ENCODE measurements at places on chromosomes 11 and 22.
A peak's percentile ranks its signal among the peaks of the same experiment; 100 is the strongest.

DNA sequence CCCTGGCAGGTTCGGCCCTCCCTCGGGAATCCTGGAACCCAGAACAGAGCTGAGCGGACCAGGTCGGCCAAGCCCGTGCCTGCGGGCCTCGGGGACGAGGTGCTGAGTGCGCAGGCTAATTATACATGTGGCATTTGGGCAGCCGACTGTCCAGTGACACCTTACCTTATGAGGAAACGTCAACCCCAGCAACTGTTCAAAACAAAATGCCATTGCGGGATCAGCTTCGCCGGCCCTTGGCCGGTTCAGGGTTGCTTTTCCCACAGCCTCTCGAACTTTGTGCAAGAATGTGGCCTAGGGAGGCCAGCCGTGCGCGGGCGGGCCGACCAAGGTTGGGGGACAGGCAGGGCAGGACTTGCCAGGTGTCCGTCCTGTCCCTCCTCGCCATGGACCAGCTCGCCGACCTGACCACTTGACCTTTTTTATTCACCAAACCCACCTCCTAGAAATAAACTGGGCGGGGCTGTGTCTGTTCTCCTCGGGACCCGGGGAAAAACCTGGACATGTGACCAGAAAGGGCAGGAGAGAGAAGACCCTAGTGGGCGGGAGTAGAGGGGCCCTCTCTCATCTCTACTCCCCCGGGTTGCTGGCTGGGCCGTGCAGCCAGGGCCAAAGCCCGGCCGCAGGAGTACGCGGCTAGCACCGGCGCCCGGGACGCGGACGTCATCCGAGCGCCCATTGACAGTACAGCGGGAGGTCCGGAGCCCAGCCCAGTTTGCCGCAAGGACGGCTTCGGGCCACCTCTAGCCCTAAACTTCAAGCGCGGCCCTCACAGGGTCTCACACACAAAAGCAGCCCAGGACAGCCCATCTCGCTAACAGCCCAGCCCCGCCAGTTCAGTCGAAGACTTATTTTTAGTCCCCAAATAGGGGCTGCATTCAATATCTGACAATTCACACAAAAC lies 134.3 kb upstream of the C11orf58 start:
- peak; percentile 52 for DNase-seq

DNA sequence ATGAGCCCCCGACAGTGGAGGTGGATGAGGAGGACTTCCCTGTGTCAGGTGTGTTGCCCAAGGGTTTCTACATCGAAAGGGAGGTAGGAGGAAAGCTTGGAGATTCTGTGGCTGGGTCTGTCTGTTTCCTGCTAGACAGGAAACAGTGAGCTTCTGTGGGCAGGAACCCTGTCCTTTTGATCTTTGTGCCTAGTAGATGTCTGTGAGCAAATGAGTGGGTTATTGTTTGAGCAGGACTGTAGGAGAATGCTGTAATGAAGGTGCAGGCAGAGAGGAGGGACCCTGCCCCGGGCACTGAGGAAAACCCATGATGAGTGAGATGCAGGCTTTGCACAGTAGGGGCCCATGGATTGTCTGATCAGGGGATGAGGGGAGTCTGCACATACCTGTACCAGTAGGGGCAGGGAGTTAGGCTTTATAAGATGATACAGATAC lies 14.0 kb downstream of the USP35 start:
- DNase-seq, result no peak

DNA sequence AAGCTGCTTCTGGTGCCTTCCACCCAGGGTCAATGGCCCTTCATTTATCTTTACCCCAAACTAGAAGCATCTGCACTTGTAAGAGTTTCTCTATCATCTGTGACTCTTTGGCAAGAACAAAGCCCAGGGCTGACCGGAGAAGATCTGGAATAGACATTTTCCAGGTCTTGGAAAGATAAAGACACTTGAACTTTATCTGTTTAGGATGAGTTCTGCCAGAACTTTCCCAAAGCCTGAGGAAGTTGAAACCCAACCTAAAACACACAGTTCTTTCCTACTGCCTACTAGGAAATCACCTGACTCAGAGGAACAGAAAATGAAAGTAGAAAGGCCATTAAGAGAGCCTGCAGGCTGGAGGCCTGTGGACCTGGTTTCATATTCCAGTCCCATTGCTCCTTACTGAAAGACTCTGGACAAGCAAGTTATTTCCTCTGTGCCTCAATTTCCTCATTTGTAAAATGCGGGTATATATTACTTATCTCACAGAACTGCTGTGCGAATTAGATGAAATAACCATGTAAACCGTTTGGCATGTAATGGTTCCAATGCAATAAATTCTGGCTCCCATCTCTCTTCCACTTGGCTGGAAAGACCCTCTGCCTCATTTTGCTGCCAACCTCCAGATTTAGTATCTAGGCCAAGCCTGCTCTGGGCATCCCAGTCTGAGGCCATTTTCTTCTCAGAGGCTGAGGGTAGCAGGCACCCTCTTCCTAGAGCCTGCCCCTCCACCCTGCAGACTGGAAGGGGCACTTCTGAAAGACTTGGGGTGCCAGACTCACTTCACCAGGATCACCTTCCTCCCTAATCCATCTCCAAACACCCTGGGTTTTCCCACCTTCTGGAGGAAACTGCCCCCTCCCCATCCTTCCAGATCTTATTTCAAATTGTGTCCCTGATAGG lies 1.2 kb downstream of the UBE2L6 start:
- DNase-seq, result peak; percentile 65

DNA sequence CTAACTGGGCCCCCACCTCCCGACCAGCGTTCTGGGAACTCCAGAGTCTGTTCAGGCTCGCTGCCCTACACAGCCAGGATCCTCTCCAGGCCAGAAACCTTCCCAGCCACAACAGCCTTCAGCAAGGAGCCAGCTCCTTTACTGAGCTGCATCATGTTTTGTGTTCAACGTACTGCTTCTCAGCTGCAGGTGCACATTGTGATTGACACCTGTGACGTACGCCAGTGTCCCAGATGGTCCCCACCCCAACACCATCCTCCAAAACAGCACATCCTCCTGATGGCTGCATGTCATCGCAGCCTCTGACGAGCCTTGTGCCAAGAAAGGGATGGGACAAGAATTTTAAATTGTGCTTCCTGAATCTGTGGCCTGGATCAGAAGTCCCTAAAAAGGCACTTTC lies 117.5 kb downstream of the SPATA19 start:
- DNase-seq, result no peak

GRCh38 chr11:117238221-117238620 lies 5.8 kb downstream of the RNF214 start:
- no peak for DNase-seq

- no peak for DNase-seq
These were observed 8.5 kb downstream of the DRD4 start for GRCh38 chr11:645536-645935.

DNA sequence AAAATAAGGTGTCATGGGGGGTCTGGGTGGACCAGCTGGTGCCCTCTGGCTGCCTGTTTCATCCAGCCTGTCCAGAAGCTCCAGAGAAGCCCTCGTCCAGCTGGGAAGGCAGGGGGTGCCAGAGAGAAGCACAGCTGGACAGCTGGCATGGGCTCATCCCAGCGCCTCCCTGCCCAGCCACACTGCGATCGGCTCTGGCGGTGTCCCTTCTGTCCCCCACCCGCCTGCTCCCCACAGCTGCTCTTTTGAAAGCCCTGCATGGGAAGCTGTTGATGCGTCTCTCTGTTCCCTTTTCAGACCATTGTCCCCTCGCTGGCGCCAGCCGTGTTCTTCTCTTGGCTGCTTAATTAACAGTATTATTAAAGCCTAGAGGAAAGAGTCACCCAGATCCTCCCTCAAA lies 86.5 kb downstream of the MN1 start:
- DNase-seq, result no peak

GRCh38 chr22:34885852-34886251 lies 180.1 kb upstream of the ISX start:
- no peak for DNase-seq

DNA sequence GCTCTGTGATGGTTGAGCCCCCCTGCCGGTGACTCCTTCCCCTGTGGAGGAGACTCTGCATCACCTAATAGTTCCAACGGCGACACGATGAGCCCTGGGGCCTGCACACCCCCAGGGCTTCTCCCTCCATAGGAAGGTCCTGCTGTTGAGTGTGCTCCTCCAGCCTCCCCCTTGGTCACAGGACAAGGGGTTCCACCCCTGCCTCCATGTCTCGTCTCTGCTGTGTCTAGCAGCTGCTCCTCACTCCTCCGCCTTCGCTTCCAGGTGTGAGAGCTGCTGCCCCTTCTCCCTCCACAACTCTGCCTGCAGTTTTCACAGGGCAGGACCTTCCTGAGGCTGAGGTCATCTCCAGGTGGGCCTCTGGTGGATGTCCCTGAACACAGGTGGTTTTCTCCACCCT lies 1416.1 kb downstream of the TBC1D22A start:
- DNase-seq, result no peak

- DNase-seq, result no peak
These were observed 5.6 kb upstream of the GAB2 start for GRCh38 chr11:78423241-78423640.

All from ACHN (cell line).